ENCODE measurements at places on chromosomes 6 and 20. TPM values are rescaled to one million over a fixed set of nuclear protein-coding genes. Genes with fewer than 3 reads are reported as not detected.

DNA sequence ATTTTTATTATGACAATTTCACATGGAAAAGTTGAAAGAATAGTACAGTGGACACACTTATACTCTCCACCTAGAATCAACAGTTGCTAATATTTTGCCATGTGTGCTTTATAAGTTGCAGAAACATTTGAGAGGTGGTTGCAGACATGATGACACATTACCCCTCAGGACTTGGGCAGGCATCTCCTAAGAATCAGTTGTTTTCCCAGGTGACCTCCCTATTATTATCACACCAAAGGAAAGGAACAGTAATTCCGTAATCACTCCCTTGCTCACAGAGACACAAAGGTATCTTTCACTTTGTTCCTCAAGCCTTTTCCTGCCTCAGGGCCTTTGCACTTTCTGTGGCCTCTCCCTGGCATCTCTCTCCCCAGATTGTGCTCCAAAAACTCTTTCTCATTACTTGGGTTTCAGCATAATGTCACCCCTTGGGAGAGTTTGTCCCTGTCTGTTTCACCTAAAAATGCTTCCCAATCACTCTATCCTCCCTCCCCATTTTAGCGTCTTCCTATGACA lies 5.9 kb upstream of the SULF2 start:
- no peak overlapping the region for H3K27ac ChIP-seq
- H3K27me3 ChIP-seq: peaks cover 26% of the 10 kb centered on the region
- DNase-seq: no peak
- peaks cover 5% of the 10 kb centered on the region for H3K4me1 ChIP-seq

DNA sequence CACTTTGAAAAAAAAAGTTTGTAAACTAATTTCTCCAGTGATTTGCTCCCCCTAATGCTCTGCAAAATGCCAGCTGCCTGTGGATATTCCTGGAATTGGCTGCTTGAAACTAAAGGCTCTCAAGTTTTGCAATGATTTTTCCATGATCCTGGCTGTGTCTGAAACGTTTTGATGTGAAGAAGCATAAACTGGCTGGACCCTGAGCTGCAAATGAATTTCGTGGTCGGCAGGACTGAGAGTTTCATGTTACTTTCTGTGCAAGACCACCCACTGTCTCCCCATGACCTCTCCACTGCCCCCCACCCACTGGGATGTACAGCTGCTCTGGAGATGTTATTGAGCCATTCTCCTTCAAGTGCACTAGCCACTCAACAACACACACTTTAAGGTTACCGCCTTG lies 171.3 kb upstream of the SSTR4 start:
- H3K4me1 ChIP-seq: no peaks in the 10 kb centered on the region
- no peaks in the 10 kb centered on the region for H3K36me3 ChIP-seq
- no peak overlapping the region for H3K4me3 ChIP-seq
- no peak overlapping the region for H3K27ac ChIP-seq
- H3K27me3 ChIP-seq: no peaks in the 10 kb centered on the region

FOXO3 gene
- 8.7 TPM for total RNA-seq

HTR1E gene
- not detected for total RNA-seq

DNA sequence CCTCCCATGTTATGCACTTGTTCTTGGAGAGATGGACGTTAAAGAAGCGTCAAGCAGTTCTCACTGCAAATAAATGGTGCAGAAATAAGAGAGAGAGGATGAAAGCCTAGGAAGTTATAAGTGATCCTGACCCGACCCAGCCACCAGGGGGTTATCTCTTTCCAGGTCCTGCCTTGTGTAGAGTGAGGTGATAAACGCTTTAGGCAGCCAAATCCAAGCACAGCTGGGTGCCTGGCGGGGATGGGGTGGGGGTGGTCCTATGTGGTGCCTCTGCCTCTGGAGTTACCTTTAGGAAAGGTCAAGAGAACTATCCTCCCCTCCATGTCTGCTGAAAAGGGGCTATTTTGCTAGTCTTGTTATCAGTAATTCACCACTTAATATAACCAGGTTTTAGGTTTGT lies 9.2 kb upstream of the TFAP2A start:
- peaks cover 76% of the 10 kb centered on the region for H3K27me3 ChIP-seq
- DNase-seq: no peak
- no peak overlapping the region for H3K27ac ChIP-seq
- H3K36me3 ChIP-seq: peaks cover 4% of the 10 kb centered on the region
- no peak overlapping the region for H3K4me3 ChIP-seq

SOX12 gene
- total RNA-seq: 7.4 TPM

DNA sequence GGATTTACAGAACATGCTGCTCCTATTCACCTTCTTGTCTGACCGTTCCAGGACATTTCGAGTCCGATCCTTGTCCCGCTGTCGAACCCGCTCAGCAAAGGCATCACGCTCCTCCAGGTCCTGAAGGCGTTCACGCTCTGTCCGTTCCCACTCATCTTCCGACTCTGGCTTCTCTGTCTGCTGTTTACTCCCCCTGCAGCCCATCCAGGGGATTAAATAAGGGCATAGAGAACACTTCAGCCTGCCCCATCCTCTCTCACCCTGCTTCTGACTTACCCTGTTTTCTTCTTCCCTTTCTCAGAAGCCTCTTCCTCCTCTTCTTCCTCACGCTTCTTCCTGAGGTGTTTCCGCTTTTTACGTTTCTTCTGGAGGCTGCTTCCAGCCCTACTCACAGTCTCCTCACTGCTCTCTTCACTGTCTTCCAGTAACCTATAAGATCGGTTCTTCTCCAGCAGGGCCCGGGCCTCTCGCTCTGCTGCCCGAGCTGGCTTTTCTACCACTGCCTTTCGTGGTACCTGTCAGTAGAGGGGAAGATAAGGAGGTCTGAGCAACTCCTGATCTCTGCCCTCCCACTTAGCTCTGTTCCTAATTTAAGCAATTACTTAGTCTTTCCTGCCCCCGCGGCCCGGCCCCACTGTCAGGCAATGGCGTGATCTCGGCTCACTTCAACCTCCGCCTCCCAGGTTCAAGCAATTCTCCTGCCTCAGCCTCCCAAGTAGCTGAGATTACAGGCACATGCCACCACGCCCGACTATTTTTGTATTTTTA lies 1.9 kb downstream of the DHX16 start:
- DNase-seq: no peak
- H3K27ac ChIP-seq: peak overlapping the region; percentile 25
- peak overlapping the region; percentile 87 for H3K4me3 ChIP-seq
- H3K4me1 ChIP-seq: peaks cover 38% of the 10 kb centered on the region
- H3K27me3 ChIP-seq: no peaks in the 10 kb centered on the region
- peaks cover 24% of the 10 kb centered on the region for H3K36me3 ChIP-seq

DNA sequence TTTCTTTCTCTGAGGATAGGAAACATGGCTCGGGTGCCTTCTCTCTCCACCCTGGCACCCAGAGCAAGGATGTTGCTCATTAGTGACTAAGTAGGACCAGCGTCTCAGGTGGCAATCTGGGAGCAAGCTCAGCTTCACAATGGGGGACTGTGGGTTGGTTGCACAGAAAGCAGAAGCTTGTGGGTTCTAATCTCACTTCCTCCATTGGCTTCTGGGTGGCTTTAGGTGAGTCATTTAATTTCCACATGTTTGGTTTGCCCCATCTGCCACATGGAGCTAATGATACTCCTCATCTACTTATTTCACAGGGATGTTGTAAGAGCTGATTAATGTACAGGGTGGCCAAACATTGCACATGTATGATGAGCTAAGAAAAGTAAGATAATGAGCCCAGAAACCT lies 54.8 kb upstream of the AKIRIN2 start:
- H3K27me3 ChIP-seq: peaks cover 8% of the 10 kb centered on the region
- peaks cover 17% of the 10 kb centered on the region for H3K4me1 ChIP-seq
- H3K27ac ChIP-seq: peak overlapping the region; percentile 42
- no peak for DNase-seq
- H3K36me3 ChIP-seq: no peaks in the 10 kb centered on the region

DNA sequence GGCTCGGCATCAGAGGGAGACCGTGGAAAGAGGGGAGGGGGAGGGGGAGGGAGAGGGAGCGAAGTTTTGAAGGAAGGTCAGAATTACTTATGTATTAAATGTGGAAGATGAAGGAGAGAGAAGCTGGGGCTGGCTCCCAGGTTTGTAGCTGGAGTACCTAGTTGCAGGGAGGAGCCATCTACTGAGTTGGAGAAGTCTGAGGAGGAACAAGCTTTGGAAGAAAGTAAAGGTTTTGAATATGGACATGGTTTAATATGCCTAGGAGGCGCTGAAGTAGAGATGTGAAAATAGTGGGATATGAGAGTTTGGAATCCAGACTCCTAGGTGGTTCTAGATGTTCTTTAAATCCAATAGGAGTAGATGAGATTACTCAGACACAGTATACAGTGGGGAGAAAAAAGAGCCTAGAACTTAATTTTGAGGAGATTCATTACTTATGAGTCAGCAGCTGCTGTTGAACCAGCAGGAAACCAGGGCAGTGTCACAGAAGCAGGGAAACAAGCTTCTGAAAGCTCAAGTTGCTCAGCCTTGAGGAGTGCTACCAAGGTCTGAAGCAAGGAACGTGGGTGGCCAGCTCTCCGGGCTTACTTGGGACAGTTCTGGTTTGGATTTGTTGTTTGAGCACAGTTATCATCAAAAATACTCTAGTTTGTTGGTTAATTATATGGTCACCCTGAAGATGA lies 149.3 kb downstream of the UTRN start:
- no peaks in the 10 kb centered on the region for H3K27me3 ChIP-seq
- no peak overlapping the region for H3K4me3 ChIP-seq
- peaks cover 37% of the 10 kb centered on the region for H3K36me3 ChIP-seq
- no peak for DNase-seq
- peaks cover 9% of the 10 kb centered on the region for H3K4me1 ChIP-seq

DNA sequence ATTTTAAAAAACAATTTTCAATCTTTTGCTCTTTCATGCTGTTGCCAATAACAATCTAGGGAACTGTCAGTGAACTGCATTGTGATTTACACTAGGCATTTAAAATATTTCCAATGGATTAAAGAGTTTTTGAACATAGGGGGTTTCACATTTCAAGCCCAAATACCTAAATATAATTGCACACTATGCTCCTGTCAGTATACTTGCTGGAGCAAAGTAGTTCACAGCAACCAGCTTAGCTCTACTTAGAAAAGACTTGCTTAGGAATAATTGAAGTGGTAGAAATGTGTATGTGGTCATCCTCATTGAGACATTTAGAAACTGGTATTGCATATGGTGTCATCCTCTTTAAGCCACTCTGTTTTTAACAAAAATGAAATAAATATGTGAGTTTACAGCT lies 41.7 kb upstream of the REV3L start:
- no peak overlapping the region for H3K27ac ChIP-seq
- peaks cover 32% of the 10 kb centered on the region for H3K4me1 ChIP-seq
- no peaks in the 10 kb centered on the region for H3K27me3 ChIP-seq
- no peak for DNase-seq
- peaks cover 7% of the 10 kb centered on the region for H3K36me3 ChIP-seq

DNA sequence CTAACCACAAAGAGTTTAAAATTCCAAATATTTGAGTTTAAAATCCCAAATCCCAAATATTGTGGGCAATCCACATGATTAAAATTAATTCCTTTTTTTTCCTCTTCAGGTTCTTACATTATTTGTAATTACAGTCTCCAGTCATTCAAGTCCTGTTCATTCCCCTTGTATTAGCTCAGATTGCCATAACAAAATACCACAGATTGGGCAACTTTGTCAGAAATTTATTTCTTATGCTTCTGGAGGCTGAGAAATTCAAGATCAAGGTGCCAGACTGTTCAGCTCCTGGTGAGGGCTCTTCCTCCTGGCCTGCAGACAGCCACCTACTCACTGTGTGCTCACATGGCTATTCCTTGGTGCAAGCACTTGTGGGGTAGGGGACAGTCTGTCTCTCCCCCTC lies 105.5 kb downstream of the ARMC2 start:
- DNase-seq: no peak
- no peak overlapping the region for H3K4me3 ChIP-seq
- H3K4me1 ChIP-seq: peaks cover 17% of the 10 kb centered on the region
- no peak overlapping the region for H3K27ac ChIP-seq
- peaks cover 1% of the 10 kb centered on the region for H3K36me3 ChIP-seq
- peaks cover 8% of the 10 kb centered on the region for H3K27me3 ChIP-seq

DNA sequence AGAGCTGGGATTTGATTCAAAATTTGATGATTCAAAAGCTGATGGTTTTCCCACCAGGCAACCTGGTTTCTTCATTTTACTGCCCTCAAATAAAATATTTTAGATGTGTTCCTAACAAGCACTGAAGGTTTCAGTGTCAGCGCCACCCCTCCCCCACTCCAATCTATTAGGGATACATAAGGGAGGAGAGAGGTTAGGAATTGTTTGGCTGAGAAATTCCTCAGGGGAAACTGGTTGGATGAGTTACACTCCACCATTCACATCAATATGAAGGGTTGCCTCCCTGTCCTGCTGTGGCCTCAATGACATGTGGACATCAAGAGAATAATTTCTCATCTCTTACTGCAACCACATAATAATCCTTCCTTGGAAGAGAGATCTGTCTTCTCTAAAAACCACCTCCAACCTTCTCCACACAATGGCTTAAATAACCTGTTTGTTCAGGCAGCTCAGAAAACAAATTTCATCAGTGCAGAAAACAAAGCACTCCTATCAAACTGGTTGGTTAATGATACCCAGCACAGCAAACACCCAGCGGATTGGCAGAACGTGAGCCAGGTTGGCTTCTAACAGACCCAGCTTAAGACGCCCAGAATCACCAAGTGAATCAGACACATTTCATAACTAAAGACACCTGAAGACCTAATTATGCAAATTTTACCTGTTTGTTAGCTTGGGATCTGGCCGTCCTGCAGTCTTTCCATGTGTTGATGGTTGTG lies 136.0 kb upstream of the SGK1 start:
- H3K36me3 ChIP-seq: no peaks in the 10 kb centered on the region
- no peak for DNase-seq
- no peaks in the 10 kb centered on the region for H3K27me3 ChIP-seq

DNA sequence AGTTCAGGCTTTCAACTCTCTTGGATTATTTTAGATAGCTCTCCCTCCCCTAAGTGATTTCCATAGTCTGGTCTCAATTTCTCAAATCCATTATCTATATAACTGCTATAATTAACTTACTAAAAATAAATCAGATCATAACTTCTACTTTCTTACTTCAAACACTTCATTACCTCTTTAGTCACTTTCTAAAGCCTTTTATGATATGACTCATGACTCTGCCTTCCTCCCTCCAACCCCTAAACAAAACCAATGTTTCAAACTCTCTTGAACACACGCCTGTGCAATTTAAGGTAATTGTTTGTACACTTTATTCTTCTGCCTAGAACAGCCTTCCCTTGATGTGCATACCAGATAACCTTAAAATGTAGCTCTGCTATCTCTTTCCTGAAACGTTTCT lies 100.5 kb downstream of the LMBRD1 start:
- peaks cover 9% of the 10 kb centered on the region for H3K4me1 ChIP-seq
- H3K27me3 ChIP-seq: no peaks in the 10 kb centered on the region
- no peak overlapping the region for H3K27ac ChIP-seq

GRCh38 chr20:43751167-43752050 lies 24.6 kb upstream of the GTSF1L start:
- peak; percentile 75 for DNase-seq
- H3K27ac ChIP-seq: peak overlapping the region; percentile 97
- peaks cover 12% of the 10 kb centered on the region for H3K36me3 ChIP-seq
- H3K4me1 ChIP-seq: peaks cover 47% of the 10 kb centered on the region
- H3K4me3 ChIP-seq: peak overlapping the region; percentile 61
- H3K27me3 ChIP-seq: no peaks in the 10 kb centered on the region

Measured in activated T-helper 1 cell treated with anti-CD3 and anti-CD28 coated beads, Interleukin-12 subunit alpha, Interleukin-12 subunit beta, Interleukin-2, Interleukin-4 antibody, amounts not matched to agents 30 ng/mL and 10 ng/mL and 1 ng/mL, durations not matched to agents 14 hours and 24 hours and 36 hours (primary cell).